Stimulated activated CD8-positive, alpha-beta memory T cell treated with anti-CD3 and anti-CD28 coated beads, Interleukin-4, amount 100 ng/mL, for 1 hour (primary cell): ENCODE measurements at places on chromosomes 12 and 14.

- DNase-seq = no peak
These were observed 65.1 kb upstream of the GZMB start for GRCh38 chr14:24699052-24699451.

DNA sequence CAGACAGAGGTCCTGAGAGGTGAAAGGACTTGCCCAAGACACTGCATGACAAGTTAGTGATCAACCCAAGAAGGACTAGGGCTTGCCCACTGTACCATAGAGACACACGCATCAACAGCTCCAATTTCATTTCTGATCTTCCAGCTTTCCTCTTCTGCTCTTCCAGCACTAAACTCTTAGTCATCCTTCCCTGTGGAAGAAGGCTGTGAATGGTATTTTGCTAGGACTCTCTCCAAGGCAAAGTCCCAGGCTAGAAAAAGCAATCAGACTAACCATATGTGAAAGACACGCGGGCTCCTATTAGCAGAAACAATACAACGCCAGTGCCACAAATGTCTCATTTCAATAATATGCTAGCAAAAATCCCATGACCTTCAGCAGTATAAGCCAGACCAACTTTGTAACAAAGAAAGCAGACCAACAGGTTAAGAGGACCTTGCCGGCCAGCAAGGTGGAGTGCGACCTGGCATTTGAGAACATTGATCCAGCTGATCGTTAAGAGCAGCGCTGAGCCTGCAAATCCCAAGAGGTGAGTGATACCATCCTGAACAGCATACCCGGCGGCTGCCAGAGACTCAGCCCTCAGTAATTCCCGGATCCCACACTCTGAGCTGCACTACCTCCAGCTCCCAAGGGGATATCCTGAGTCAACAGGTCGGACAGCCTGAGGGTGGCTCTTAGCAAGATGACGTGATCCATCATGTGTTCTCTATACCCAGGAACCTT, 132.5 kb downstream of the FOXN3 start:
- no peak for DNase-seq

GRCh38 chr14:99670361-99671234, 13.5 kb upstream of the CYP46A1 start:
- no peak for DNase-seq

GRCh38 chr14:100827101-100828021, 1.4 kb downstream of the MEG3 start:
- no peak for DNase-seq

- no peak for DNase-seq
These were observed 133.1 kb upstream of the NUDT4 start for GRCh38 chr12:93244514-93245077.

- no peak for DNase-seq
These were observed 6.3 kb downstream of the MTHFD1 start for GRCh38 chr14:64394423-64394822.

GRCh38 chr14:94077111-94077821, 3.7 kb downstream of the DDX24 start:
- no peak for DNase-seq

GRCh38 chr12:51959211-51959610, 7.7 kb downstream of the ACVR1B start:
- no peak for DNase-seq

- DNase-seq = no peak
These were observed 162.2 kb downstream of the RASSF9 start for GRCh38 chr12:85673921-85674420.

GRCh38 chr14:90643982-90644670, 172.1 kb downstream of the TTC7B start:
- no peak for DNase-seq

DNA sequence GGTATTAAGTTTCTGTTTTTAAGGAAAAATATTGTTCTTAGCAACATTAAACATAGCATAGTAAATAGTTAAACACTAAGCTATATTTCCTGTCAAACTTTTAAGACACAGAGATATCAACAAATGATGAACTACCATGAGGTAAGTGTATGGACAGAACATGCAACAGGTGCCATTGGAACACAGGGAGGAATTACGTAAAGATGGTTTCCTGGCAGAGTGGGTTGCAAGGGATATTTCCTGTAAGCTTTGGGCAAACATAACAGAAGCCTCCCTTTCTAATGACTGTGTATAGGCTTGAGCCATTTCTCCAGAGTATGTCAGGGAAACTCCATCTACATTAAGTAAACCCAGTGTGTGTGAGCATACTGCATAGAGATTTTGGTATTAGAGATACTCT, 31.7 kb upstream of the HELB start:
- no peak for DNase-seq

DNA sequence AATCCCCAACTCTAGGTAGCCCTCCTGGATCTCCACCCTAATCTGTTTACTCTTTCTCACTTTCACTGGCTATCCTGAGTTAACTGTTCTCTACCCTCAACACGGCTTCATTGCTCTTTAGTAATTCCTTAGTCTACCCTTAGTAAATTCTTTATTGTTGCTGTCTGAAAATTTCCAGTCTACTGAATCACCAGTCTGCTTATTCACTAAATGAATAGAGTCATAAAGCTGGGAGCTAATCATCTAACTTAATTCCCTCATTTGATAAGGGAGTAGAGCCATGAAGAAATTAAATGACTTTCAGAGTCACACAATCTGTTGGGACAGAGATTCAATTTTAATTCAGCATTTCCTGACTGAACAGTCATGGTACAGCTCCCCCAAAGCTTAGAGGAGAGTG, 36.5 kb downstream of the YEATS4 start:
- DNase-seq = no peak

- no peak for DNase-seq
These were observed 130.4 kb downstream of the DICER1 start for GRCh38 chr14:95026851-95027463.

GRCh38 chr12:64911081-64911480, 86.6 kb downstream of the TBC1D30 start:
- DNase-seq = no peak

DNA sequence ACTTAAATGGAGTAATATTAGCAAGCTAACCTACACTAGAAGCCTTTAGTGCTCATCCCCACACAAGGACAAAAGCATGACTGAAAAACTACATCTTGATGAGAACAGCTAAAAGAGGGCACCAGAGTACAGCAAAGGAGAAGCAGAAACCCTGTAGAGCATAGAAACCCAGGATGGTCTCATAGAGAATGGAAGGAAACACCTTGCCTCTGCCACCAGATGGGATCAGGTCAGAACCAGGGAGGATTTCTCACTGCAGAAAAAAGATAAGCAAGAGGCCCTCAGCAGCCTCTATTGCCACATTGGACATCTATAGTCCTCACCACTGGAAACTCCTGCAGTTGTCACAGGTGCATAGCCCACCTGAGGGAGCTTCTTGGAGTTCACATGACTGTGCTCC, 13.6 kb upstream of the ZNF705A start:
- DNase-seq = no peak

DNA sequence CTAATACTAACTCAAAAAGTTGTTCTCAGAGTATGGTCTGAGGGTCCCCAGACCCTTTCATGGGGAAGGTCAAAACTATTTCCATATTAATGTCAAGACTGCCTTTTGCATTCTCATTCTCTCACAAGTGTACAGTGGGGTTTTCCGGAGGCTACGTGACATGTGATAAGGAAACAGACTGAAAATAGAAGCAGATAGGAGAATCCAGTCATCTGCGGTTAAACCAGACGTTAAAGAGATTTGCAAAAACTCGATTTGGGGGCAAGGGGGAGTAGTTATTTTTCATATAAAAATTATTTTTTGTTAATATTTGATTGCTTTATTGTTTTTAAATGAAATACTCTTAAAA, 1.0 kb upstream of the NAP1L1 start:
- no peak for DNase-seq

DNA sequence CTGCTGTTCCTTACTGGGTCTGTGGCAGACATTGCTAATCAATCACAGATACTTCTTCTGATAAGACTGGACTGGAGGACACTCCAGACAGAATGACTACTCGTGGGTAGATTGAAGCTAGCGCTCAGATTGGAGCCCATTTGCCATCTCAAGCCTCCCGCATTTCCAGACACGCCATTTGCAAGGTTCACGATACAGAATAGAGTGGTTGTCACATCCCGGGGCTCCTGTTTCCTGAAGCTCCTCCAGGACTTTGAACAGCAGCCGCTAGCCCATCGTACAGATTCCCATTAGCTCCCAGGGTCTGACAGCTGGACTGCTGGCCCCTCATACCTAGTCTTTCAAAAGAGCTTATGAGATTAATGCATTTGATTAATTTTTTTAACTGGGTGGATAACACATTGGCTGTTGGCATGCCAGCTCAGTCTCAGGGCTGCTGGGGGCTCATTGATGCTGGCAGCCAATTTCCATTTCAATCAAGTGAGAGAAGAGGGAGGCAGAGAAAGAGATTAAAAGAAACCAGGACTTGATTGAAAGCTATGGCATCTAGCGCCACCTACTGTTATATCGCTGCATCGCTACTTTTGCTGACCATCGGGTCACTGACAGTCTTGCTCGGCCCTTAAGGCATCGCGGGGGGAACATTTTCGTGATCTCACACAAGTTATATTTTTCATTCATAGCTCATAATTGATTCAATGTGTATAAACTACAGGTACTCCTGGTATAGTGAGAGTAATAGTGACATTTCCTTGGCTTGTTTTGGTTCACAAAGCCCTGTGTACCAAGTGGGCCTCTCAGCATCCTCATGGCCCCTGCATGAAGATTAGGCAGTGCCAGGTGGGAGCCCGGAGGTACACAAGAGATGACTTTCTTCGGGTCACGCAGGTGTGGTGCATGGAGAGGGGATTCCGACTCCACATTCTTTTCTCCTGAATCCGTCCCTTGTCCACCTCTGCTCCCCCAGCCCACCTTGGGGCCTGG, 78.6 kb downstream of the CCDC60 start:
- no peak for DNase-seq

DNA sequence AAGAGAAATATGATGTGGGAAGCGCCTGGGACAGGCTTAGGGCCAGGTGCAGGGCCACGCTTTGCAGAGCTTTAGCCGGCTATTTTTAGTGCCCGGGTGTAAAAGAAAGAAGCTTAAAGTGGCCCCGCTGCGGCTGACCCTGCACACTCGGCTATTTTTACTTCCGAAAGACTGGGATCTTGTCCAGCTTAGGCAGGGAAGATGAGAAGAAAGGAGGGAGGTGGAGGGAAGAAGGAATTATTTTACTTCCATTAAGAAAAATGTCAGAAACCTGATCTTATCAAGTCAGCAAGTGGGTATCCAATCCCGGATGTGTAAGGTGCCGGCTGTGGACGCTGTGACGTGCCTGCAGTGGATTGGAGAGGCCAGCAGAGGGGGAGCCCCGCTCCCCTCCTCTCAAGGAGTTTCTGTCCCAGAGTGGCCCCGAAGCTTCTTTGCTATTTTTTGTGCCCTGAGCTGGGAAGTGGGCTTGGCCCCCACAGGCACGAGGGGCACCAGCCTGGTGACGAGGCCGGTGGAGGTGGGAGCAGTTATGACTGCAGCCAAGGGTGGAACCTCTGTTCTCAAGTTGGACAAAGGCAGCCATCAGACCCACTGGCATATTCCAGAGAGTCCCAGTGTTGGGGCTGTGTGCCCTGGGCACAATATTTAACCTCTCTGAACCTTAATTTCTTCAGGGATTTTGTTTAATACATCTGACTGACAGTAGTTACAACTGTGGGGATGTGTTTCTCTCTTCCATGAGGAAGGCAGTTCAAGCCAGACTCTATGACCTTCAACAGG, 97.7 kb downstream of the ESRRB start:
- no peak for DNase-seq

DNA sequence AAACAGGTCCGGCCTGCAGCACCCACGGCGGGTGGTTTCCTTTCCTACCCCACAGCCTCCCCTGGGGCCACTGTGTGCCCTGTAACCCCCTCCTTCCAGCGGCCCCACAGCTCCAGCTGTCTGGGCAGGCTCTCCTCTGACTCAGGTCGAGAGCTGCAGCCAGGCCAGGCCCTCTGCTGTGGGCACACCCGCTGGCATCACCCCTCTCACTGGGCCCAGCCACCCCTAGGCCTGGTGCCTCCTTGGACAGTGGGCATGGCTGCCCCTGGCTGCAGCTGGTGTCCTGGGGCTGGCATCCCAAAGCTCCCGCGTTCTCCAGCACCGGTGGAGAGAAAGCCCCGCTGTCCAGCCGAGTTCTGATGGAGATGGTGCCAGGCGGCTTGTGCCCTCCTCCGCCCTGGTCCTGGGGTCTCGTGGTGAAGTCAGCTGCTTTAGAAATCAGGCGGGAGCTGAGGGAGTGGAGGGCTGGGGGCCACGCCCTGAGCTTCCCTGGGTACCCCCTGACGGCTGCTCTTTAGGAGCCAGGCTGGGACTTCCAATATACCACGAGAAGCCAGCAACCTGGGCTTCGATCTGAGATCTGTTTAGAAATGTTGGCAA, 114.9 kb downstream of the KIF26A start:
- DNase-seq = no peak

- DNase-seq = no peak
These were observed 32.1 kb downstream of the TECPR2 start for GRCh38 chr14:102394717-102395375.

DNA sequence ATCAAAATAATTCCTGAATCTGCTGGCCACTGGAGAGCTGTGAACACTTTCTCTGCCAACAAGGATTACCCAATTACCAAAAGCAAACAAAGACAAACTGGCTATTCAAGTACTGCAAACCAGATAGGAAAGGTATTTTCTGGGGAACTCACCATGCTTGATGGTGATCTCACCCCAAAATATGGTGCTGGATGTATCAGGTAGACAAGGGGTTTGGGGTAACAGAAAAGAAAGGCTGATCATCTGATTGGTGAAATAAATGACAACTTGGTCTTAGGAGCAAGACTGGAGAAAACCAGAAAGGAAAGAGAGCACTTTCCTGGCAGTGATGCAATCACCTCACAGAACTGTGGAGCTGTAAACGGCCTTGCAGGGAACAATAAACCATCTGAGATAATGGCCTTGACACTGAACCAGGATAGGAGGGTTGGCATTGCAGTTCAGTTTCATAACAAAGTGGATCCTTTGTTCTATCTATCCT, 31.0 kb upstream of the NPFF start:
- DNase-seq = no peak

DNA sequence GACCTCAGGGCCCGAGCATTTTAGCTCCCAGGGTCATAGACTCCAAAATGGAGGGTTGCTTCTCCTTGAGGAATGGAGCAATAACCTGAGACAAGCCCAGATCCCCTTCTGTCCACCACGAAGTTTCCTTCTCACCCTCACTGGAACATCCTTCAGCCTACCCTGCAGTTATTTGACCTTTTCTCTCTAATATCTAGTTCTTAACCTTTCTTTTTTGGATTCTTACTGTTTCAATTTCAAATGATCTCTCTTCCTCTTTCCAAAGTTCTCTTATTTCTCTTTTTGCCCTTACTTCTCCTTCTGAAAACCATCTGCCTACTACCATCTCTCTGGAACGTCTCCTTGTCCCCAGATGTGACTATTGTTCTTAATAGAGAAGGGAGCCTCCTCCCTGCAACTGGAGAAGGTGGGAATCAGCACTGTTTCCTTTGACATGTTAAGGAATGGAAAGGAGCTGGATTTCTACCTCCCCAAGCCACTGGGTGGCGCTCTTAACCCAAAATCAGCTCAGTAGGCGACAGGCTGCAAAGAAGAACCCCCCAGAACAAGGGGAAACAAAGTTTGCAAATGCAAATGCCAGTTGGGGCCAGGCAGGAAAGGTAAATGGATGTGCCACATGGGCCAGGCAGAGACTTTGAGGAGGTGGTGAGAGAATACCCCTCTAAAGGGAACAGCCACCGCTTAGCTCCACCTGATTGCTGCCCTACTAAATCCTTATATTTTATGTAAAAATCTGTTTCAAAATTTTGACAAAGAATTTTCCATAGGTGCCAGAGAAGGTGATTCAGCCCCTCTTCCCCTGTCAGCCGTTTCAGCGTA, 22.4 kb upstream of the PDE1B start:
- DNase-seq = no peak

GRCh38 chr12:50102131-50102531, 1.7 kb upstream of the GPD1 start:
- no peak for DNase-seq
